ENCODE measurements at places on chromosomes 1 and 21. TPM values are rescaled to one million over a fixed set of nuclear protein-coding genes. Genes with fewer than 3 reads are reported as not detected.
A peak's percentile ranks its signal among the peaks of the same experiment; 100 is the strongest.

The OR2L2 gene
- not detected for polyA plus RNA-seq

The CTTNBP2NL gene
- 5.8 TPM for polyA plus RNA-seq

The SPRR2A gene
- not detected for polyA plus RNA-seq

The SPRR2B gene
- polyA plus RNA-seq: not detected

The QSOX1 gene
- polyA plus RNA-seq: 41.5 TPM

The VWA5B1 gene
- polyA plus RNA-seq: not detected

The SPATA46 gene
- not detected for polyA plus RNA-seq

The SCMH1 gene
- polyA plus RNA-seq: 11.6 TPM

The GBP4 gene
- not detected for polyA plus RNA-seq

DNA sequence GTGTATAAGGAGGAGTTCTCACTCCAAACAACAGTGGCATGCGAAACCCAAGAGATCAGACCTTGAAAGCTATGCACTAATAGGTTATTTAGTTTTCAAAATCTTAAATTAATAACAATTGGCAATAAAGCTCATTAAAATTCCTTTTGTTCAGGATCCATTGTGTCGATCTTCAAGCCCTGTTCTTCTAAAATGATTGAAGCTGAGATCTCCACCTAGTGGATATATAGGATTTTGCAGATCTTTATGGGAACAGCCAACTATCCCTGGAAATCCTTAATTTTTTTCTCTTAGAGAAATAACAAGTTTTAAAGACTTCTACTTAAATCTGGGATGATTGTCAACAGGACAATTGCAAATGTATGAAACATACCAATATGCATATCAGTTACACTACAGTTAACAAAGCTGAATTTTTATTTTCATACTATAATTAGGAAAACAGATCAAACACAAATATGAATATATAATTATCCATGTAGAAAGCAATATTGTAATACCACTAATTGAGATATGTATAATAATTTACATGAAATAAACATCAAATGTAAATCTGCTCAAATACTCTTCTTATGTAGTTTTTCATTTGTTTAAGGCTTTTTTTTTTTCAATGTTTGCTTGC is 43.3 kb downstream of the LRRC53 start:
- peak; percentile 10 for DNase-seq

DNA sequence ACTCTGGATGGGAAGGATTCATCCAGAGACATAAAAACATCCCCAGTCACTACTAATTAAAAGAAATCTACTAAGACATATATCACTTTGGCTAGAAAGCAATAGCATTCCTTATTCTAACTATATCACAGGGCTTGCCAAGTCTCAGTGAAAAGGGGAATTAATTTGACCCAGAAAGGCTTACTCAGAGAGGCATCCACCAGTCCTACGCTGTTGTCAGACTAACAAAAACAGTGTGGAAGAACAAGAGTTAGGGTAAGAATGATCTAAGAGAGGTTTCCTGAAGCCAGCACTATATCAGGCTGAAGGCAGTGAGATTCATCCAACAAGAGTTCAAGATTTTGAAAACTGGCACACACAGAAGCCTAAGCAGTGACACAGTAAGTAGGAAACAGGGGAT is 126.1 kb downstream of the GDAP2 start:
- DNase-seq: no peak

DNA sequence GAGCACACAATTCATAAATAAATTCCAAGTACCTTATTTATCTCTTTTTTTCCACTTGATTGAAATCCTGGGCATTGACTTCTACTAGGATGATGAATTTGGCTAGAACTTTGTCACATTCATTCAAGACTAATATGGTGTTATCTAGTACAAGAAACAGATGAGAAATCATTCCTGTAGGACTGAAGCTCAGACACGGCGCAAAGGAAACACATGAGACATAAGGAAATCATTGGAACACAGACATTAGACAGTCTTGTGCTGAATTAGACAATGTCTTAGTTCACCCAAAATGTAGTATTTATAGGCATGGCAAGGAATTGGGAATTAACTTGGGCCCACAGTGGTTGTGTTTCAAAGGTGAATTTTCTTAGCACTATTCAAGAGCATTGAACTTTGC is 305.7 kb downstream of the SETD4 start:
- no peak for DNase-seq

GRCh38 chr1:15538771-15539170 is 12.1 kb downstream of the DNAJC16 start:
- no peak for DNase-seq

- DNase-seq: no peak
These were observed 98.6 kb downstream of the OMA1 start for GRCh38 chr1:58447886-58448285.

DNA sequence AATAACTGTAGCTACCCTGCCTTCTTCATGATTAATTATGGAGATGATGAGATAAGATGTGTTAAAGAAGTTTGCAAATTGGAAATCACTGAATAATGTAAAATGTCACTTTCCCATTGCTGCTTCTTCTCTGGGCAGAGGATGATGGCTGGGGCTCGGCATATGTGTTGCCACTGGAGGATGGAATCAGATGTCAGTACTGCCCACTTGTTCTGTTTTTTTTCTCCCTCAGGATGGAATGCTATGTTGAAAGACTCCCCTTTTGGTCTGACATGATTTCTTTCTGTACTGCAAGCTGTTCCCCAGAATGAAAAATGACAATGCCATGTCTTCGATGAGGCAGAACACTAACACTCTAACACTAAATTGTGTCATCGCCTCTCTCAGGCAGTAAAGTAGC is 373.9 kb upstream of the SPAG17 start:
- no peak for DNase-seq

GRCh38 chr1:154944401-154945159 is 8.1 kb upstream of the PMVK start:
- DNase-seq: no peak

DNA sequence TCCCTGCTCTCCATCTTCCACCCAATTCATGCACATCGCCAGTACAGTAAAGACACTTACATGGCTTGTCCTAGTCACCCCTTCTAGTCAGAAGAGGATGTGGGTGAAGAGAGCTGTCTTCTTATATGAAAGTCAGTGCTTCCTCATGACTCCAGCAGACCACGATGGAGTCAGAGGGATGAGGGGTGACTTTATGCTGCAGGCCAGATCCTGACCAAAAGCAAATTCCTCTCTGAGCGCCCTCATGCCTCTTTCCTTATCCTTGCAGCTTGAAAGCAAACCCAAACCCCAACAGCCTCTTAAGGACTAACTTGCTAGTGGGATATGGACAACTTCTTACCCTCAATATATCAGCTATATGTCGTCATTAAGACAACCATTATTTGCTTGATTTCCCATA is 348.2 kb upstream of the DUSP10 start:
- no peak for DNase-seq

DNA sequence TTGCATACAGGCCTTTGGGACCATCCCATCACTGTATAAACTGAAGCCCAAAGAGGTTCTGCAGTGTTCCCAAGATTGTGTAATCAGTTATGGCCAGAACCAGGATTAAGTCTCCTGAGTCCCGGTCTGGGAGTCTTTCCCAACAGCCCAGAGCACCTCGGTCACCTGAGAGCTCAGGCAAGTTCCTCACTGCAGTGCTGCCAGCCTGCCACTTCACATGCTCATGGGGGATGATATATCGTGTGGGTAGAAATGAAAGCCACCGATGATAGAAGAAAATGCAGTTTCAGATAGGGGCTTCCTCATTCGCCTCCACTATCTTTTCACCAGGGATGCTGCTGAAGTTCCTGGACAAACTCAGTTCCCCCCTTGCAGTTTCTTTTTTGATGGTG is 30.4 kb downstream of the FHAD1 start:
- DNase-seq: no peak

DNA sequence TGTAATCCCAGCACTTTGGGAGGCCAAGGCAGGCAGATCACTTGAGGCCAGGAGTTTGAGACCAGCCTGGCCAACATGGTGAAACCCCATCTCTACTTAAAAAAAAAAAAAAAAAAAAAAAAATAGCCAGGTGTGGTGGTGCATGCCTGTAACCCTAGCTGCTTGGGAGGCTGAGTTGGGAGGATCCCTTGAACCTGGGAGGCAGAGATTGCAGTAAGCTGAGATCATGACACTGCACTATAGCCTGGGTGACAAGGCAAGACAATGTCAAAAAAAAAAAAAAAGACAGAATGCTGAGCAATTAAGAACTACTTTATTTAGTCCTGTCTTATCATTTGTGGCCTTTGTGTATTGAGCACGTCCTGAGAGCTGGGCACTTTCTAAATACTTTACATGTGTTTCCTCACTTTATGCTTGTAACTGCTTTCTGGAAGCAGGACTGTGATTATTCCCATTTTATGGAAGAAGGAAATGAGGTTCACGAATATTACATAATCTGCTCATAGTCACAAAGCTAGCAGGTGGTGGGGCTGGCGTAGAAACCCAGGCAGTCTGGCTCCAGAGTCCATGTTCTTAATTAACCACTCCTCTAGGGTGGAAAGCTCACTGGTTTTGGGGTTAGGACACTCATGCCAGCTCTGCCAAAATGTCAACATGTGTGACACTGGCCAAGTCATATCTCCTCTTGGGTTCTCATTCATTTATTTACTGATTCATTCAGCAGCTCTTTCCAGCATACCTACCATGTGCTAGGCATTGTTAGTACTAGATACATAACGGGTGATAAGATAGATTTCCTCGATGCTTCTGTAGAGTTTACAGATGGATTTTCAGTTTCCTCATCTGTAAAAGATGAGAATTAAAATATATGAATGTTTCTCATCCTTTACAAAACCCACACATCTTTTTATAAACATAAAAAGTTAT is 57.7 kb downstream of the DDR2 start:
- DNase-seq: no peak

DNA sequence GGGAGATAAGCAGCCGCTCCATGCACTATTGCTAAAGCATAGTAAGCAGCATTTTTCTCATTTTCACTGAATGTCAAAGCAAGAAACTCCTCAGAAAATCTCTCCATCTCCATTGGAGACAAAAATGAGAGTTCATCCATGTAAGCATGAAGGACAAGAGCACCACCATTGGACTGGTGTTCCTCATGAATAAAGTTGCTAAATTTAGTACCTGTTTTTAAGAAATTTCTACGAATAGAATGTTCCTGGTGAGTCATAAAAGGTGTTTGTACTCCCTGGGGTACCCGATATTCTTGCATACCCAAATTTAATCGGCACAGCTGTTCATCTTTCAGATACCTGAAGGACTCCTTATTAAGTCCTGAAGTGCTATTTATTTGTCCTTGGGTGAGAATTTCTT is 14.8 kb downstream of the RSBN1 start:
- DNase-seq: no peak

GRCh38 chr1:61742620-61743430 is 545 bp downstream of the PATJ start:
- peak; percentile 36 for DNase-seq

- peak; percentile 69 for DNase-seq
These were observed 17.3 kb downstream of the CRYBG2 start for GRCh38 chr1:26336477-26337205.

GRCh38 chr1:99891997-99892396 is 41.8 kb downstream of the AGL start:
- no peak for DNase-seq

GRCh38 chr1:208238710-208239472 is 5.3 kb downstream of the PLXNA2 start:
- peak; percentile 58 for DNase-seq

DNA sequence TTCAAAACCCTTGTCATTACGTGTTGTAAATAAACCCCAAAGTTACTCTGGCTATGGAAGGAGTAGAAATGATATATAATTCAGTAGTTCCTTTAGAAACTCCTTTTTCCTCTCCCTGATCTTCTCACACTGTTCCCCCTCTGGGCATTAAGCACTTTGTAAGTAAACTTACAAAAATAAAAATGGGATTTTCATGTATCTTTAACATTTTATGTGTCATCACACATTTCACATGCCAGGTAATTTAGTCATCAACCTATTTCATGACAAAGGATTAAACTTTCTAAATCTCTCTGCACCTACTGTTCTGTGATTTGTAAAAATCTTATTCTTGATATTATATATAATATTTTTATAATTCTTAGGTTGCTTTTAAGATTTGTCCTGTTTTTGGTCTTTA is 176.9 kb downstream of the NEK7 start:
- no peak for DNase-seq

DNA sequence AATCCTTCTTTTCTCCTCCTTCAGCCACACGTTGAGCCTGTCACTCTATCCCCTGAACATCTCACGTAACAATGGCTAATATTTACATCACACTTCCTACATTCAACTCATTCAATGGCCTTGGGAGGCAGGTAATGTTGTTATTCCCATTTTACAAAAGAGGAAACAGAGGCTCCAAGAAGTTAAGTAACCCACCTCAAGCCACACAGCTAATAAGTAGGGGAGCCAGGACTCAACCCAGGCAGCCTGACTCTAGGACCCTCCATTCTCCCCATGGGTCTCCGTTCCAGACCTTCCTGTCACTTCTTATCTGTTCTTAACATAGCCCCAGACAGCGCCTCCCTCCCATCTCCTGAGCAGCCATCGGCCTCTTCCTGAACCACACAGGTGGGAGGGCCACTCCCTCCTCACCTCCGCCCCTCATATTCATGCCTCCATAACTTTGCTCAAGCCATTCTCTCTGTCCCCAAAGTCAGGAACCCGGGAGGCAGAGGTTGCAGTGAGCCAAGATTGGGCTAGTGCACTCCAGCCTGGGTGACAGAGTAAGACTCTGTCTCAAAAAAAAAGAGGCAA is 2.2 kb downstream of the PADI4 start:
- DNase-seq: no peak

DNA sequence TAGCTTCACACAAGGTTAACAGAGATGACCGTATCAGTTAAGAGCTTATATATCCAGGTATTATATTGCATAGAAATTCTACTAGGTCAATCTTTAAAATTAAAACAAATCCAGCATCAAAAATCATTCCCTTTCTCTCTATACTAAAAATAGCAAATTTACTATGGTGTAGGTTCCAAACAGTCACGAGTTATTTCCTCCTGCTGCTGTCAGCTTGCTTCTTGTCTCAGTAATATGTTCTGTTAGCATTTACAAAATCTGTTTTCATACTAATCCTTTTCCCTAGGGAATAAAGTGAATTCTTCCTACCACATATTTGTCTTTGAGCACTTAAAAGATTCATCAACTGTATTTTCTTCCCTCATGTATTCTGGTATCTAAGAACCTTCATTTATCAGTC is 2.5 kb downstream of the WDR26 start:
- no peak for DNase-seq

DNA sequence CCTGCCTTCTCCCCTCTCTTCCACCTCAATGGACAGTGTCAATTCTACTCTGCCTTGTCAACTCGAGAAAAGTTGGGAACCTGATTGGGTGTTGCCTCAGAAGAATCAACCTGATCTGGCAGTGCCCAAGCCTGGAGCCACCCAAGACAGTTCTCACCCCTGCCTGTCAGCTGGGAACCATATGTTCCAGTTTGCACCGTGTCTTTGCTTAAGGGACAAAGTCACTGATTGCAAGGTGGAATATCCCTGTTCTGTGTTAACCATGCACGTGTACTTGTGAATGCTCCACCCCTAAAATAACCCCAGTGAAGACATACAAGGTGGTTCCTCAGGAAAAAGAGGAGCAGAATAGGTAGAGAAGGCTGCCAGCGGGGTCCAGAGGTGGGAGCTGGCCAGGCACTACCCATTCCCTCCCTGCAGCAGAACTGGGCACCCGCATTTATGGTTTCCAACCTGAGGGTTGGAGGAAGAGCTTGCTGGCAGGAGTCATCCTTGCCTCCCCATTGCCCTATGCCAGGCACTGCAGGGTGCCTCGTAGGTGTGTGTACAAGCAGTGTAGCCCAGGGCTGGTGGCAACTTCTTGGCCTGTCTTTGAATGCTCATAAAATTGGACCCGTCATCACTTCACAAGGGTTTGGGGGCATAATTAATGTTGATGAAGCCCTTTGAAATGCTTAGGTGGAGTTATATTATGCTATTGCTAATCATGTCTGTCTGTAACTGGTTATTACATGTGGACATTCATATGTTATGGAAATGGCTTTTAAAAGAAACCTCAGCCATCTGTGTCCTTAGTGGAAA is 11.3 kb downstream of the NIPAL3 start:
- DNase-seq: no peak
